ENCODE measurements at places on chromosomes 1 and 21.

DNA sequence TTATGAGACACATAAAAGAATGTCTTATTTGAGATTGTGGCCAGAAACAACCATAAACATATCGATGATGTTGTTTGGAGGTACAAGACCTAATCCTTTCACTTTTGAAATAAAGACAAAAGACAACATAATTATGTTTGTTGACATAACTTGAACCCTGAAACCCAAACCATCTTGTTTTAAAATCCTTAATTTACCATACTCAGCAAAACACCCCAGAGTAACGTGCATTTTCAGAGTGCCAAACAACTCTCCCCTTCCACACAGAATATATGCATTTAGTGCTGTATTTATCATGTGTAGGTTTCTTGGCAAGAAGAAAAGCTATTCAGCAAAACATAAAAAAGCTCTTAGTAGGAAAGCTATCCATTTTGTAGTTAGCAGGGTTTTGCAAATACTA, 17.5 kb downstream of the SIM2 start:
- DNase-seq, result no peak

DNA sequence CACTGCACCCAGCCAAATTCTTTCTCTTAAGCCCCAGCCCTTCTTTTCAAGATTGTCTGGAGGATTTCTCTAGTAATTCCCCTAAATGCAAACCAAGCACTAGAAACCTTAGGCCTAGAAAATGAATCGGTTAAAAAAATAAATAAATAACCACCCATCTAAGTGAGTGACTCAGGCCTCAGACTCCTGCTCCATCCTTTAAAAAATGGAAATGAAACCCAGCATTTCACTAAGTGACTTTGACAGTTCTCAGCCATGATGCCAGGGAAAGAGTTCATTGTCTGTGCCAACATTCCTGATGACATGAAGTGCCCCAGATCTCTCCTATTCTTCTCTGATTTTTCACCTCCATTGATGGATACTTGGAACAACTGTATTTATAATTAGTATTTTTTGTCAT, 415.2 kb upstream of the DAB1 start:
- no peak for DNase-seq

DNA sequence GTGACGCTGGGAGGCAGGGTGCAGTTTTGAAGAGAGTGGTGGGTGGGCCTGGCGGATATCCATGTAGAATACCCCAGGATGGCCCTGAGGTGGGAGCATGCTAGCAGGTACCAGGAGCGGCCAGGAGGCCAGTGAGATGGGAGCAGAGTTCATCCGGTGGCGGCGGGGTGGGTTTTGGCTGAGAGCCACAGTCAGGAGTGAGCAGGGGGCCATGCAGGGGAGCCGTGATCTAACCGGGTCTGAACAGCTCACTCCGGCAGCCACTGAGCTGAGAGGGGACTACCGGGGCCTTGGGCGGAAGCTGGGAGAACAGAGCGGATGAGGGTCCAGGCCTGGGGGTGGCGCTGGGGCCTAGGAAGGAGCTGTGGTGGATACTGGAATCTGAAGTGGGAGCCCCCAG, 47.6 kb upstream of the LRP8 start:
- DNase-seq, result no peak

DNA sequence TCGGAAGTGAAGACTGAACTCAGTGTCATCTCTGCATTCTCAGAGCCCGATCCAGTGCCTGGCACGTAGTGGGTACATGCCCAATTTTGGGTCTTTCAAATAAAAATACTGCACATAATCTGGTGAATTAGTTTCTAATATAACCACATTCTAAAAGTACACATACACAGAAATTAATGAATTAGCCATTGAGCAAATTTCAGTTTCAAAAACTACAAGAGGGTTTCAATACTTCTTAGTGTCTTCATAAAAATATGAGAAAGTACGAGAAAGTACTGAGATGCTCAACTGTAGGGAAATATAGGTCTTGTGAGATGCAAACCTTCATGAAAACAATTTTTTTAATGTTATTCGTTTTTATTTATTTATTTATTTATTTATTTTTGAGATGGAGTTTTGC, 86.9 kb downstream of the SMYD2 start:
- no peak for DNase-seq

DNA sequence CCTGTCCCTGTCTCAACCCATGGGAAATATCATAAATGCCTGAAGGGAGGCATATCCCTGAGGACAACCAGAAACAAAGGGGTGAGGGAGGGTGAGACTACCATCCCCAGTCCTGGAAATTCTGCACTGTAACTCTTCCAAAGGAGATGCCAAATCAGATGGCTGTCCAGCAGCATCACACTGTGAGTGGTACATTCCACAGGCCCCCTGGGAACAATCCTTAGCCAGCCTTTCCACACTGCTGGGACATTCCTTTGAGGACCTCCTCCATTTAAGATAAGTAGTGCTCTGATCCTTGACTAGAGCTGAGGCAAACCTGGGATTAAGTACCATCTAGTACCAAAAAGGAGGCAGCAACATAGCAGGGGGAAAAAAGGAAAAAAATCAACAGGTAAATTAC, 10.7 kb downstream of the IVL start:
- no peak for DNase-seq

- no peak for DNase-seq
Observed at GRCh38 chr1:180572760-180573159, 14.0 kb downstream of the OVAAL start.

- no peak for DNase-seq
Observed at GRCh38 chr1:81226603-81226928, 574.2 kb upstream of the ADGRL2 start.

GRCh38 chr1:54814126-54814498, 13.0 kb upstream of the TTC22 start:
- no peak for DNase-seq

- peak; percentile 44 for DNase-seq
Observed at GRCh38 chr21:33069994-33070743, at the start of gene OLIG1. Gene OLIG1 (plus strand): TSS chr21:33070141. CDS start chr21:33070247, 106 bp downstream.

- DNase-seq, result no peak
Observed at GRCh38 chr1:61255358-61255703, 173.0 kb downstream of the NFIA start.

GRCh38 chr1:55060133-55060999, 21.0 kb downstream of the PCSK9 start:
- peak; percentile 47 for DNase-seq

- no peak for DNase-seq
Observed at GRCh38 chr1:26053718-26054560, 8.0 kb upstream of the SLC30A2 start.

DNA sequence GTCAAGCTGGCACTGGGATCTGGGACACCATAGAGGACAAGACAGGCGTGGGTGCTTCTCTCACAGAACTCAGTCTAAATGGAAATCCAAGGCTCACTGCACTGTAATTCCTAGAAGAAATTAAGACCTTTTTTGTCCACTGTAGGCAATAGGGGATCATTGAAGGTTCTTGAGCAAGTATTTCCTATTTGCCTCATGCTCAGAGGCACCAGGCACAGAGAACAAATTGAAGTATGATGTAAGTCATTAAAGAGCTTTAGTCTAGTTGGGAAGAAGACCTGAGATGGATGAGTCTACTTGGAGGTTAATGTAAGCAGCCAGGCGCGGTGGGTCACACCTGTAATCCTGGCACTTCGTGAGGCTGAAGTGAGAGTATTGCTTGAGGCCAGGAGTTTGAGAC, 34.6 kb downstream of the EIF2D start:
- no peak for DNase-seq

DNA sequence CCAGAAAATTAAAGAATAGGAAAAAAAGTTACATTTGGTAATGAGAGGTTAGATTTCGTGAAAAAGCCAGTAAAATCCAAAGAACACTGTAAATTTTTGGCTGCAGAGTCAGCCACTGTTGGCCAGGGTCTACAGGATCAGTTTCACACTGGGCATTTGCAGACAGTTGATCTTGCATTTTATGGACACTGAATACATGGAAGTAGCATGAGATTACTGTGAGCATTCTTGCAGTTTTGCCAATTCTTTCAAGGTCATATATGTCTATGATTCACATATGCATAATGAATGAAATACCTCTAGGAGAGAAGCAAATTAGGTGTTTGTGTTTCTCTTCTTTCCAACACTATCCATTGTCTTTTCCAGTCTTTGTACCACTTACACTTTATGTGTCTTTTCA, 200.8 kb upstream of the DPYD start:
- DNase-seq, result no peak

GRCh38 chr1:203048086-203048485, 21.8 kb downstream of the PPFIA4 start:
- no peak for DNase-seq

GRCh38 chr1:172756024-172756423, 97.1 kb downstream of the FASLG start:
- no peak for DNase-seq

DNA sequence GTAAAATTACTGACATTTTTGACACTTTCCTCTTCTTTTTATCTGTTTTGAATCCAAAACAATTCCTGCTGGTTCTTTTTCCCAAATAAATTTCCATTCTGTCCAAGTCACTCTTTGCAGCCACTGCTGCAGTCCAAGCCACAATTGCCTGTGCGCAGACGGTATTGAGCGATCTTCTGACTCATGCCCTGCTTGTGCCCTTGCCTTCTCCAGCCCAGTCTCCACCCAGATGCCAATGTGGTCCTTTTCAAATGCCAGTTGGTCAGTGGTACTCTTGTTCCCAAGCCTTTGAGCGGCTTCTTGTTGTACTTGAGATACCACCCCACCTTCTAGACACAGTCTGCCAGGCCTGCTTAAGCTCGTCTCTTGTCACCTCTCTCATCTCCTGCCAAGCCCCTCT, 78.9 kb downstream of the CAMTA1 start:
- DNase-seq, result no peak

DNA sequence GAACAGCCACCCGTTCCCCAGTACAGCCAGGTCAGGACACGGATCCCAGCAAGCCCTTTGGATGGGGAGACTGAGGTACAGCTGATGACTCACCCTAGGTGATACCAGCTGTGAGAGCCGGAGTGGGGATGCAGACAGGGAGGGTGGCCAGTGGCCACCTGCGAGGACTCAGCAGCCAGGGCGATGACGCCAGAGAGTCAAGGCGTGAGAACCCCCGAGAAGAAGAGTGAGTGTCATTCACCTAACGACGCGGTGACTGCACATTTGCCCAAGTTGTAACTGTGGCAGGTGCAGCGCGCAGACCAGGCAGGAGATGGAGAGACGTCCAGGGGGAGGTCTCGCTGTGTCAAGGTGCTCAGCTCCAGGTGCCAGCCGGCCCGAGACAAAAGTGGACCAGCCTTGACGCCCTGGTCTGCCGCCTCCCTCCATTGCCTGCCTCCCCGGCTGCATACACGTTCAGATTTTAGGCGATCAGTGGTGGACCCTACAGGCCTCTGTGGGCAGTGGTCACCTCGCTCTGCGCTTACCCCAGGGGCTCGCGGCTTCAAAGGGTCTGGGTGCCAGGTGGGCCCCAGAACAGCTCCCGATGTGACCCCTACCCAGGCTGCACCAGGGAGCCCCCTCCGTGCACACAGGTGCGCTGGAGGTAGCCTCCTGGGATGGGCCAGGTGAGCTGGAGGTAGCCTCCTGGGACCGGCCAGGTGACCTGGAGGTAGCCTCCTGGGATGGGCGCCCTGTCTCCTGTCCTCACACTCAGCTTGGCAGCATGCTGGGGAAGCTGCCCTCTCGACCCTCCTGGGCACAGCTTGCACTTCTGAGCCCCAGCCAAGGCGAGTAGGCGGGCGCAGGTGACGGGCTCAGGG, 11.9 kb downstream of the LRRC3 start:
- DNase-seq, result no peak

Data from stimulated activated CD4-positive, alpha-beta T cell treated with anti-CD3 and anti-CD28 coated beads, Interleukin-1b, Interleukin-23, amount 100 ng/mL, for 48 hours (primary cell).